Renal pelvis (tissue), 12 donors: ENCODE measurements at places on chromosomes 11 and 22. TPM values are rescaled to one million over a fixed set of nuclear protein-coding genes. Genes with fewer than 3 reads are reported as not detected.

DNA sequence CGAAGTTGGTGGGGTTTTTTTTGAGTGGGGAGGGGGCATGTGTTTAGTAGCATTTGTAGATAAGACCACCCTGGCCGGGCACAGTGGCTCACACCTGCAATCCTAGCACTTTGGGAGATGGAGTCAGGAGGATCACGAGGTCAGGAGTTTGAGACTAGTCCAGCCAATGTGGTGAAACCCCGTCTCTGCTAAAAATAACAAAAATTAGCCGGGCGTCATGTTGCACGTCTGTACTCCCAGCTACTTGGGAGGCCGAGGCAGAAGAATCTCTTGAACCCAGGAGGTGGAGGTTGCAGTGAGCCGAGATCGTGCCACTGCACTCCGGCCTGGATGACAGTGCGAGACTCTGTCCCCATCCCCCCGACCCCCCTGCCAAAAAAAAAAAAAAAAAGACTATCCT, 34.6 kb downstream of the CECR2 start:
- no peak for DNase-seq

- DNase-seq, result no peak
Observed at GRCh38 chr11:102142333-102142732, 32.1 kb downstream of the YAP1 start.

- no peak for DNase-seq
Observed at GRCh38 chr11:61194981-61195695, 8.2 kb upstream of the PGA3 start.

DNA sequence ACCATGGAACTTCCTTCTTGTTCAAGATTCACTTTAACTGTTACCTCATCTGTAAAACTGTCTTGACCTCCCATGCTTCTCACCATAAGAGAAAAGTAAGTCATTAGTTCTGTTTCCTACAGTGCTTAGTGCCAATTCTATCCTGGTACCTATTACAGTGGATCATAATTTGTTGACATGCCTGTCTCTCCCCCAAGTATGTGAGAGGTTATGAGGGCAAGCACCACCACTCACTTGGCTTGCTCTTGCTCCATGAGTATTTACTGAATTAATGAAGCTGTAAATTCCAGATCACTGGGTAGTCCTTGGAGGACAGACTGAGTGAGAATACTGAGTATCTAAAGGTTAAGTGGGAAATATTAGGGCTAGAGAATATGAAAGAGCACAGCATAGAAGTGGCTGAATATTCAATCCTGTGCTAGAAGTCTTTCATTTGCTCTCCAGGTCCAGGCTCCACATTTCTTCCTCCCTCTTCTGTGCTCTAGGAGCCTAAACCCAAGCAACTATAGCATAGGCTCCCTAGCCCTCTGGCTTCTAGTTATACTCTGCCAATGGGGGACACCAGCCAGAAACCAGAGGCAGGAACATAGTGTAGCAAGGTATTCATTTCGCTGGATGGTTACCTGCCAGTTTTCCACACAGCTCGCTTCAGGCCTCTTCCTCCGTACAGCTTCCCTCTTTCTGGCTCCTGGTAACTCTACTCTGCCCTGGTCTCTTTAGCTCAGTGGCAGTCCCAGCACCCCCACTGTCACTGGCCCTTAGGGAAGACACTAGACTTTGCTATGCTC, 118.2 kb upstream of the SLC5A12 start:
- no peak for DNase-seq

GRCh38 chr22:38120359-38121110, 10.1 kb upstream of the BAIAP2L2 start:
- no peak for DNase-seq

DNA sequence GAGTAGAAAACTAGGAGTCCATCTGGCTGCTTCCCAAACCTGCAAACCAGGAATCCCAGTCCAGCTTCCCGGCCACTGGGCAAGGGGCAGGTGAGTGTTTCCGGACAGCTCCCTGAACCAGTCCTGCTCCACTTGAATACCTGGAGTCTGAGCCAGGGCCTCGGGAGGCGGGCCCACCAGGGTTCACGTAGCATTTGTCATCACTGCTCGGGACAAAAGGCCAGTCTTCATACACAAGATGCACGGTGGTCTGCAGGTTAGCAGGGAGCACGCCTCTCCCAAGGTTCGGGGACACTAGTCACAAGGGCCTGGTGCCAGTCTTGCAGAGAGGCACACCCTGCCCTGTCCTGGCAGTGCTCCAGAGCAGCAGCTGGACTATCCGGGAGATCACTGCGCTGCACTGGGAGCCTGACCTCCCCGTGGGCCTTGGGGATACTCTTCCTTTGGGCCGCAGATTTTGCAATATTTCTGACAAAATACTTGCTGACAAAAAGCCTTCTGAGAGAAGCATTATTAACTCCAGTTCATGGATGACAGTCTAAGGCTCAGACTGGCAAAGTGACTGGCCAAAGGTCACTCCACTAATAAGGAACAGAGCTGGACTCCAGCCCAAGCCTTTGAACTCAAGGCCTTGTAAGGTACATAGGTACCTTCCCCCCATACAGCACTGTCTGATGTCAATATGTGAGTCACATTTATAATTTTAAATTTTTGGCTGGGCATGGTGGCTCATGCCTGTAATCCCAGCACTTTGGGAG, 25.1 kb downstream of the CD6 start:
- no peak for DNase-seq

DNA sequence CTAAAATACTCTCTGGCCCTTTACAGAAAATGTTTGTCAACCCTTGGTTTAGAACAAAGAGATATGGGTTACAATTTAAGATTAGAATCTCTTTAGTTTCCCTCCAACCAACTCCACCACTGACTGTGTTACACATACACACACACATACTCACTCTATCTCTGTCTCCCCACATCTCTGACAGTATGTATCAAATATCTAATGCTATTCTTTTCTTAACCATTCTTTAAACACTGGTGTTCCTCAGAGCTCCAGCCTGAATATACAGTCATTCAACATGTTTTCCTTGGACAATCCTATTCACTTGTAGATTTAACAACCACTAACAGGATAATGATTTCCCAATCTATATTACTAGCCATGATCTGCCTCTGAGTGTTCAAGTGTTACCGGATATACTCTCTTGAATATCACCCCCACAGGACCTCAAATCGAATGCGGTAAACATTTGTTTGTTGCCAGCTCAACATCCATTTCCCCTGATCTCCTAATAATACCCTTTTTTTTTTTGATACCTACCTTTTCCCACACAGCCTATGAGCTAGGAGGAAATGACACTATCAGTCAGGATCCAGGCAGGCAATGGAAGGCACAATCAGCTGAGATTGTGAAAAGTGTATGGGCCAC, 6.1 kb downstream of the MPZL3 start:
- DNase-seq, result no peak

The KCNQ1OT1 gene
- 2.4 TPM for polyA plus RNA-seq

The TSGA10IP gene
- polyA plus RNA-seq, result not detected

DNA sequence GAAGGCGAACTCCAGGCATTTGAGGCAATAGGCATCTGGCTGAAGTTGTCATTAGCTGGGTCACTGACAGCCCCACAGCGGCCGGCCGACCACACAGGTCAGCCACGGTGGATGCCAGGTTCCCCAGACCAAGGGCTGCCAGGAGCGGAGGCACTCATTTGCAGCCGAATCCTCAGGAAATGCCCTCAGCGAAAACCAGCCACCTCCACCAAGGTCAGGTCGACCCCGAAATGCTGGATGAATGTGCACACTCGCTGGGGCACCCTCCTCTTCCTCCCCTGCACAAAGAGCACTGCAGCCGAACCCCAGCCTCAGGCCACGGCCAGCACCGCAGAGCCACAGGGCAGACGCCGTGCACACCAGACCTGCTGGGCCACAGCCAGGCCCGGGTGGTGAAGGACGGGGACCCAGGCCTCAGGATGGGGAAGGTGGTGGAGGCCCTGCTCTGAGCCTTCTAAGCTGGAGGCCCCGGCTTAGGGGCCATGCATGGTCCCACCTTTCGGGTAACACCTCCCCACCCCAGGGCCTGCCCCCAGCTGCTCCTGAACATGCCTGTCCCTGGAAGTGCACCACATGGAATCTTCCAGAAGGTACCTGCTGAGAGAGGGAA, 206.0 kb downstream of the BRD1 start:
- no peak for DNase-seq

DNA sequence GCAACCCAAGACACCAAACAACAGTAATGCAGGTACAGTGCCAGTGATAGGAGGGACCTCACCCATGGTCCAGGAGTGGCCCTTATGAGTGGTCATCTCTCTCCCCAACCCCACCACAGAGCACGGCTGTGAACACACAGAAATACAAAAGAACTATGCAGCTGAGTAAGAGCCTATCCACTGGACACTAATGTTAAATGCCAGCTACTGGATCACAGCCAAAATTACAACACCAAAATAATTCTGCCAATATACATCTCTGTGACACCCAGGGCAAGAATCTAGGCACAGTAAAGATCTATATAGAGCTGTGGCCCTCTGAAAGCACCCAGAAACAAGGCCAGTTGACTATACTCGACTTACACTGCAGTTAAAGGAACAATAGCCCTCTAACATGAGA, 22.8 kb upstream of the GPR83 start:
- DNase-seq, result no peak

The IGF2 gene
- polyA plus RNA-seq, result 884 TPM

DNA sequence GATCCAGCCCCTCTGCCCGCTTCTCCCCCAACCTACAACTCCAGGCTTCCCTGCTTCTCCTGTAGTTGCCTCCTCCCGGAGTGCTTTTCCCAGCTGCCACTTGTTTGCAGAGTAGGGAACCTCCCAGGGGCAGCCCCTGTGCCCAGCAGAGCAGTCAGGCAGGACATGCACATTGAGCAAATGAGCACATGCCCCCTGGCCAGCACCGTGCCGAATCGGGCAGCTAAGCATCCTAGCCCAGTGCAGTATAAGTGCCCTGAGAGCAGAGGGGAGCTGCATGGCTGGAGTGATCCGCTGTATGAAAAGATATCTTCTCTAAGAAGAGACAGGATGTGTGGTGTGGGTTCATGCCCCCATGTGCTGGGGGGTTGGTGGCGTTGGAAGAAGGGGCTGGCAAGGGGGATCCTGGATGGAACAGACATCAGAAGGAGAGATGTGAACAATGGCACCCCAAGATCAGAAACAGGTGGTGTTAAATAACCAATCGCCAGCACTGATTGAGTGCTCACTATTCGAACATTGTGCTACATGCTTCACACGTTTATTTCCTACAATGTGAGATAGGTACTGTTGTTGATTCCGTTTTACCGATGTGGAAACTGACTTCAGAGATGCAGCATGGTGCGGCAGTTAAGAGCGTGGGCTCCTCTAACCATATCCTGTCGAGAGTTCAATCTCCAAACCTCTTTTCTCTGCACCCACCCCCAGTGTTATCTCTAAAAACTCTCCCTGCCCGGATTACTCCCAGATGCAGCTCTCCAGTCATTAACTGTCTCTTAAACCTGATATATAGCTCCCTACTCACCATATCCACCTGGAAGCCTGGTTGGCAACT, 1.2 kb downstream of the AIP start:
- peak; percentile 28 for DNase-seq
